ENCODE measurements at places on chromosomes 6 and 20.

GRCh38 chr6:134995536-134995935 is 45.6 kb upstream of the ALDH8A1 start:
- DNase-seq, result no peak

- peak; percentile 59 for DNase-seq
Measured at GRCh38 chr6:30686009-30686907, at the start of gene PPP1R18. TSS of gene PPP1R18 (minus strand) at chr6:30686645. CDS start at chr6:30686018, 627 bp downstream.

- peak; percentile 58 for DNase-seq
Measured at GRCh38 chr20:62143957-62144825, 622 bp downstream of the SS18L1 start.

GRCh38 chr20:63442100-63442493 is 30.4 kb downstream of the KCNQ2 start:
- DNase-seq, result peak; percentile 77

- DNase-seq, result no peak
Measured at GRCh38 chr6:119533603-119534279, 184.2 kb upstream of the MAN1A1 start.
